Thymus (tissue), 14 donors: ENCODE measurements at places on chromosomes 11 and 22. TPM values are rescaled to one million over a fixed set of nuclear protein-coding genes. Genes with fewer than 3 reads are reported as not detected.

The FOLH1 gene
- total RNA-seq, result 0.99 TPM

The PRG3 gene
- 83.9 TPM for total RNA-seq

The GDPD4 gene
- not detected for total RNA-seq

- no peak within 1 kb of the TSS for H3K27ac ChIP-seq
- no peaks in the 10 kb centered on the region for H3K36me3 ChIP-seq
- DNase-seq, result no peak
- no peak within 1 kb of the TSS for H3K4me3 ChIP-seq
- no peaks in the 10 kb centered on the region for H3K27me3 ChIP-seq
- H3K4me1 ChIP-seq, result no peaks in the 10 kb centered on the region
Measured at GRCh38 chr11:5580577-5580976, at the start of gene OR52B6. OR52B6 (plus strand) TSS chr11:5580877; CDS start chr11:5580877, 0 bp downstream.

DNA sequence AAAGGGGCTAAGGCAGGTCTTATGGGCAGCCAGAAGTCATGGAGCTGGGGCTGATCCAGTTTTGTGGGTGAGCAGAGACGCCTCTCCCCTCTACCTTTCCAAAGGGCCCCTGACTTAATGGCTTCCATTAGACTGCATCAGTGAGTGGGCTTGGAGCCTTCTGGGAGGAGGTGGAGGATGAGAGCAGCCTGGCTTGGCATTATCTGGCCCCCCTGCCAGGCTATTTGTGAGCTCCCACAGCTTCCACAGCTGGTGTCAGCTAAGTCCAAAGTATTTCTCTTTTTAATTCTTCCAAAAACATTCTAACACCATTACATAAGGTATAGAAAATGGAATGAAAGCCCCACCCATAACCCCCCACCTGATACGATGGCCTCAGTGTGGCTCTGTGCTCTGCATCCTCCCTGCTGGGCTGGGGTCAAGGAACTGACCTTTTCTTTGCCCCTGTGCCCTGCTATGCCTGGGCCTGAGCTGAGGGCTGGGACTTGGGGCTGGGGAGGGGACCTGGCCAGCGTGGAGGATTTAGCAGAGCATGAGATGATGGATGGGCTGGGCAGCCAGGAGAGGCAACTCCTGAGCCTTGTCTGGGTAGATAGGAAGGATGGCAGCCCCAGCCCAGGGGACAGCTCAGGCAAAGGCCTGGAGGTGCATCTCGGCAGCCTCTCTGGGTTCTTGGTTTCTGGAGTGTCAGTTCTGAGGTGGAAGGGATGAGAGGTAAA is 4.0 kb downstream of the AIFM3 start:
- no peaks in the 10 kb centered on the region for H3K36me3 ChIP-seq
- H3K27ac ChIP-seq, result no peak overlapping the region
- DNase-seq, result no peak
- peaks cover 5% of the 10 kb centered on the region for H3K27me3 ChIP-seq
- no peak overlapping the region for H3K4me3 ChIP-seq
- no peaks in the 10 kb centered on the region for H3K4me1 ChIP-seq

- no peaks in the 10 kb centered on the region for H3K36me3 ChIP-seq
- no peak overlapping the region for H3K27ac ChIP-seq
- H3K27me3 ChIP-seq, result no peaks in the 10 kb centered on the region
- H3K4me1 ChIP-seq, result peaks cover 2% of the 10 kb centered on the region
- no peak overlapping the region for H3K4me3 ChIP-seq
- no peak for DNase-seq
Measured at GRCh38 chr11:133971881-133972280, 15.1 kb upstream of the IGSF9B start.
